CD4-positive, alpha-beta T cell (primary cell): ENCODE measurements at places on chromosomes 7 and 10. TPM values are rescaled to one million over a fixed set of nuclear protein-coding genes. Genes with fewer than 3 reads are reported as not detected.
A peak's percentile ranks its signal among the peaks of the same experiment; 100 is the strongest.

DNA sequence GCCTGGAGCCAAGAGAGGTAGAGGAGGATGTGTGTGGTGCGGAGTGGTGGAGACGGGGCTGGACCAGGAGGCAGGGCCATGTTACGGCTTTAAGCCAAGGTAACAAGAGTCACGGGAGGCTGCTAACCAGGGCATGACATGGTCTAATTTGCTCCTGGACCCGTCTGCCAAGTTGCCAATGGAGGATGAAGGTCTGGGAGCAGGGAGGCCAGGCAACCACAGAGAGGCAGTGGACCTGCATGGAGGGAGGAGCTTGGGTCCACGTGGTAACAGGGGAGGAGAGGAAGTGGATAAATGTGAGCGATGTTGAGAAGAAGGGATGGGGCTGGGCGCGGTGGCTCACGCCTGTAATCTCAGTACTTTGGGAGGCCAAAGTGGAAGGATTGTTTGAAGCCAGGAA, 31.0 kb downstream of the SRRM3 start:
- no peak for DNase-seq
- H3K27me3 ChIP-seq = peaks cover 42% of the 10 kb centered on the region
- H3K4me1 ChIP-seq = peaks cover 7% of the 10 kb centered on the region
- no peak overlapping the region for H3K27ac ChIP-seq
- H3K4me3 ChIP-seq = no peak overlapping the region
- H3K36me3 ChIP-seq = no peaks in the 10 kb centered on the region

DNA sequence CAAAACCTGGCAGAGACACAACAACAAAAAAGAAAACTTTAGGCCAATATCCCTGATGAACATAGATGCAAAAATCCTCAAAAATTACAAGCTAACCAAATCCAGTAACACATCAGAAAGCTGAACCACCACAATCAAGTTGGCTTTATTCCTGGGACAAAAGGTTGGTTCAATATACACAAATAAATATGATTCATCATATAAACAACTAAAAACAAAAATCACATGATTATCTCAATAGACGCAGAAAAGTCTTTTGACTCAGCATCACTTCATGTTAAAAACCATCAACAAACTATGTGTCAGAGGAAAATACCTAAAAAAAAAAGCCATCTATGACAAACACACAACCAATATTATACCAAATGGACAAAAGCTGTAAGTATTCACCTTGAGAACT, 283.5 kb downstream of the THSD7A start:
- no peaks in the 10 kb centered on the region for H3K4me1 ChIP-seq
- H3K4me3 ChIP-seq = no peak overlapping the region
- DNase-seq = no peak
- H3K27ac ChIP-seq = no peak overlapping the region

GRK5 gene
- 19.2 TPM for total RNA-seq

GRCh38 chr7:45031829-45032228, 31.8 kb downstream of the CCM2 start:
- DNase-seq = no peak
- no peaks in the 10 kb centered on the region for H3K27me3 ChIP-seq
- H3K36me3 ChIP-seq = peaks cover 12% of the 10 kb centered on the region
- H3K4me1 ChIP-seq = peaks cover 83% of the 10 kb centered on the region
- peak overlapping the region; percentile 28 for H3K4me3 ChIP-seq
- peak overlapping the region; percentile 45 for H3K27ac ChIP-seq

PLCE1 gene
- total RNA-seq = not detected

- no peaks in the 10 kb centered on the region for H3K4me1 ChIP-seq
- H3K4me3 ChIP-seq = no peak overlapping the region
- no peak for DNase-seq
- no peaks in the 10 kb centered on the region for H3K27me3 ChIP-seq
These were observed 193.6 kb downstream of the CACNA2D1 start for GRCh38 chr7:82249979-82250378.

SH2D4B gene
- total RNA-seq = 0.31 TPM

DNA sequence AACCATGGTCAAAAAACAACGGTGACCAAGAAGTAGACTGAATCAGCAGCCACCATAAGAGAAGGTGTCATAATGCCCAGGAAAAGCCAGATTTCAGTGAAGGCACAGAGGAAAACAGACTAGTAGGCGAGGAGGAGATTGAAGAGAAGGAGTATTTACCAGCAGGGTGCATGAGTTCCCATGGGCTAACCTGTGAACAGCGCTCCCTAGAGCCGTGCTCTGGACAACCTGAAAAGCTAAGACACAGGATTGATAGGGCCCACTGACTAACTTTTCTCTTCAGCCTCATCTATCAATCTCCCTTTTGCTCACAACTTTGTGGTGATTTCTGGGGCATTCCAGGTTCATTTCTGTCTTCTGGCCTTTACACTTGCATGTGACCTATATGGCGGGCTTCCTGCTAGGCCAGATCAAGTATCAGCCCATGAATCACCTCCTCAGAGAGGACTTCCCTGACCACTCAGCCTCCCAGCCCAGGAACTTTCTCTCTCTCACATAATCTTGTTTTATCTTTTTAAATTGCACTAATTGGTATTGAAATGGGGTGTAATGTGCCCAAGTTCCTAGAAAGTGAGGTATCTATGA, 12.8 kb downstream of the ANKRD22 start:
- no peak overlapping the region for H3K4me3 ChIP-seq
- H3K4me1 ChIP-seq = peaks cover 5% of the 10 kb centered on the region
- H3K27ac ChIP-seq = no peak overlapping the region
- DNase-seq = no peak

DNA sequence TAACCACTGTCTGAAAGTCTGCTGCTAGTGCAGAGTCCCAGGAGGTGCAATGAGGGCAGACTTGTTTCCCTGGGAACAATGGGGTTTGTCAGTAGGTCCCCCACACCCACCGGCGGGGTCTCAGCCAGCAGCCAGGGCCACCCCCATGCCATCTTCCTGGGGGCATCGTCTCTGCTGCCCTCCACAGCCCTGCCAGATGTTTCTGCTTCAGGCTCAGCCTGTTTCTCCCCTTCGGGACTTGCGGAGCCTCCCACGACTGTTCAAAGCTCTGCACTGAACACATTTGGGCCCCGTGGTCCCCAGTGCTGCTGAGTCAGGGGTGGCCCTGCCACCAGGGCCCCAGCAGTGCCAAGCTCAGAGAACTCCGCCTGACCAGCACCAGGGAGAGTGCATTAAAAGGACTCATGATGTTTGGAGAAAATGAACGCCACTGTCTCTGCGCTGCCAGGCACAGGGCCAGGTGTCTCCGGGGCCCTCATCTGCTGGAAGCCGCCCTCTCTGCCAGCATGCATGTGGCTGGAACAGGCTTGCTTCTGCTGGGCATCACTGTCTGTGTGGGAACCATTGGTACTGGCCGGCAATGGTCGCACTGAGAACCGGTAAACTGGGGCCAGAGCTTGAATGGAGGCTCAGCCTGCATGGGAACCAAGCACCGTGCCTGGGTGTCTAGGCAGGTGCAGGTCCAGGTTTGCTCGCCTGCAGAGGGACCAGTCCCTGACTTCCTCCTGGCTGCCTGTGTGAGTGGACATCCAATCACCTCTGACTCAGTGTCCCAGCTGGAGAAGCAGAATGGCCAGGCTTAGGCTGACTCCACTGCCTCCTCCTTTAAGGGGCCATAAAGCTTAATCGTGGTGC, 345.1 kb downstream of the GLRX3 start:
- no peak overlapping the region for H3K27ac ChIP-seq
- no peaks in the 10 kb centered on the region for H3K4me1 ChIP-seq
- no peaks in the 10 kb centered on the region for H3K36me3 ChIP-seq
- no peaks in the 10 kb centered on the region for H3K27me3 ChIP-seq
- H3K4me3 ChIP-seq = no peak overlapping the region

DNA sequence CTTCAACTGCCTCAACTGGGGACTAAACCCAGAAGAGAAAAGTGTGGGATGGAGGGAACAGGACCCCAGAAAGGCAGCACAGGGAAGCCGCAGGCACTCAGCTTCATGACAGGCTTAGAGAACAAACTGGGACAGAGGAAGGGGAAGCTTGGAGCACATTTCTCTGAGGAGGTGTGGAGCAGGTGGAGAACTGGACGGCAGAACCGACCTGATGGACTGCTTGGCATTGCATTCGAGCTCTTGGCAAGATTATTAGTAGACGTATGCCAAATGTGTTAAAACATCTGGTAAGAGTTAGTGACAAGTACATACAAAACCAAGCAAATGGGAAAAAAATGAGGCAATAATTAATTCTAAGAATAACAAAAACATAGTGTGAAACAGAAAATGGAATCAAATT, 335.7 kb downstream of the SFMBT2 start:
- H3K27ac ChIP-seq = no peak overlapping the region
- no peak overlapping the region for H3K4me3 ChIP-seq
- H3K27me3 ChIP-seq = no peaks in the 10 kb centered on the region
- H3K36me3 ChIP-seq = no peaks in the 10 kb centered on the region
- DNase-seq = no peak

- no peaks in the 10 kb centered on the region for H3K27me3 ChIP-seq
- H3K4me3 ChIP-seq = no peak overlapping the region
- no peak overlapping the region for H3K27ac ChIP-seq
- no peak for DNase-seq
These were observed 9.4 kb upstream of the HILPDA start for GRCh38 chr7:128446306-128446705.

DNA sequence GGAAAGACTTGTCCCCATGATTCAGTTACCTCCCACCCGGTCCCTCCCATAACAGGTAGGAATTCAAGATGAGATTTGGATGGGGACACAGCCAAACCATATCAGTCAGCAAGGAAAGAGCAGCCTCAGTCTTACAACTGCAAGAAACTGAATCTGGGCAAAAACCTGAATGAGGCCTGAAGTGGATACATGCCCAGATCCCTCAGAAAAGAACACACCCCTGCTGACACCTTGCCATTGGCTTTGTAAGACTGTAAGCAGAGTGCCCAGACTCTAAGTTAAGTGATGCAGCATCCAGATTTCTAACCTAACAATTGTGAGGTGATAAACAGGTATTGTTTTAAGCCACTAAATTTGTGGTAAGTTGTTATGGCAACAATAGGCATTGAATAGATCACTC, 670.8 kb downstream of the SORCS1 start:
- no peaks in the 10 kb centered on the region for H3K4me1 ChIP-seq
- no peak overlapping the region for H3K27ac ChIP-seq
- no peak for DNase-seq
- H3K4me3 ChIP-seq = no peak overlapping the region

- H3K27me3 ChIP-seq = no peaks in the 10 kb centered on the region
- H3K4me3 ChIP-seq = no peak overlapping the region
- no peaks in the 10 kb centered on the region for H3K4me1 ChIP-seq
- no peaks in the 10 kb centered on the region for H3K36me3 ChIP-seq
- H3K27ac ChIP-seq = no peak overlapping the region
These were observed 476.4 kb downstream of the PTPRN2 start for GRCh38 chr7:158111049-158111751.

- no peak overlapping the region for H3K27ac ChIP-seq
- H3K36me3 ChIP-seq = no peaks in the 10 kb centered on the region
- no peaks in the 10 kb centered on the region for H3K27me3 ChIP-seq
- H3K4me1 ChIP-seq = no peaks in the 10 kb centered on the region
- no peak overlapping the region for H3K4me3 ChIP-seq
These were observed 178.6 kb downstream of the SORCS3 start for GRCh38 chr10:104819731-104820130.

CUZD1 gene
- total RNA-seq = 0.64 TPM

C10orf62 gene
- total RNA-seq = not detected

DNA sequence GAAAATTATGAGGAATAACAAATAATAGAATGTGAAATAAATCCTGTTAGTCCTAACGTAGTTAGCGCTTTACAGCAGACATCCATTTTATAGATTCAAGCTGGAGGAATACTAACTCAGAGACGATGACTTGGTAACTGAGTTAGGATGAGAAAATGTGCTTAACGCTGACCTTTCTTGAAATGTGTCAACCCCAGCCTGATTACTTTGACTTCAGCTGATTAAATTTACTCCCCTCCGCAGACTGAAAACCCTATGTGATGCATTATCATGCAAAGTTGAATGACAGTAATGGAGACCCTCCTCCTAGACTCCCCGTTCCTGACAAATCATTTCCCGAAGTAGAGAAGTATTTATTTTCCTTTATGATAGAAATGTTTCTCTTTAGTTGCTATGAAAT, 54.5 kb downstream of the WDFY4 start:
- H3K36me3 ChIP-seq = no peaks in the 10 kb centered on the region
- H3K4me3 ChIP-seq = no peak overlapping the region
- no peak overlapping the region for H3K27ac ChIP-seq
- no peak for DNase-seq
- H3K27me3 ChIP-seq = no peaks in the 10 kb centered on the region
- H3K4me1 ChIP-seq = no peaks in the 10 kb centered on the region

MUC12 gene
- 0.39 TPM for total RNA-seq

GRM3 gene
- total RNA-seq = not detected

CELF2 gene
- total RNA-seq = 197 TPM

GRCh38 chr10:124721330-124722045, 22.7 kb downstream of the FAM53B start:
- H3K4me3 ChIP-seq = no peak overlapping the region
- peaks cover 15% of the 10 kb centered on the region for H3K36me3 ChIP-seq
- H3K27ac ChIP-seq = peak overlapping the region; percentile 44
- peak; percentile 60 for DNase-seq

MYH16 gene
- total RNA-seq = not detected

DNA sequence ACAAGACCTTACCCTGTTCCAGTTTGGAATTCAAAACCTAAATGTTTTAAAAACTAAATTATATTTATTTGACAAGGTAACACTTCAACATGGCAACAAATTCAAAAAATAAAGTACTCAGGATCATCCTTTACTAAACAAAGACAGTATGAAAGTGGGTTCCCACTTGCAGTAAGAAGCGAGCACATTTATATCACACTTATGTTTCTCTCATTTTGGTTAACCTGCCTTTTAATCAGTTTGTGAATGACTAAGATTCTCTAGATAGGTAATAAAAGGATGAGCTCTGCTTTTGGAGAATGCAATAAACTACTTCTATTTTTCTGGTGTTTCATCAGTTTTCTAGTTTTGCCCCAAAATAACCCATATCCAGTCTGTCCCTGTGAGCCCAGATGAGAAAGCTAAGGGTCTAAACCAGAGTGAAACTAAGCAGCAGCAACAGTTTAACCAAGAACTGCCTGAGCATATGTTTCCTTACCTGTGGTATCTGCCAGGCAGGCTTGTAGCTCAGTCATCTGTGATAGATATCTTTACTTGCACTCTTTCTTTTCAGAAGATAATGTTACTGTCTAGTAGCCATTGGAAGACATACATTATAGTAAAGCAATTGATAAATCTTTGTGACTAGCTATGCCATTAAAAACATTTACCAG, 64.1 kb downstream of the ABLIM1 start:
- no peak overlapping the region for H3K4me3 ChIP-seq
- no peaks in the 10 kb centered on the region for H3K4me1 ChIP-seq
- H3K36me3 ChIP-seq = no peaks in the 10 kb centered on the region
- no peak overlapping the region for H3K27ac ChIP-seq
- H3K27me3 ChIP-seq = peaks cover 7% of the 10 kb centered on the region

DNA sequence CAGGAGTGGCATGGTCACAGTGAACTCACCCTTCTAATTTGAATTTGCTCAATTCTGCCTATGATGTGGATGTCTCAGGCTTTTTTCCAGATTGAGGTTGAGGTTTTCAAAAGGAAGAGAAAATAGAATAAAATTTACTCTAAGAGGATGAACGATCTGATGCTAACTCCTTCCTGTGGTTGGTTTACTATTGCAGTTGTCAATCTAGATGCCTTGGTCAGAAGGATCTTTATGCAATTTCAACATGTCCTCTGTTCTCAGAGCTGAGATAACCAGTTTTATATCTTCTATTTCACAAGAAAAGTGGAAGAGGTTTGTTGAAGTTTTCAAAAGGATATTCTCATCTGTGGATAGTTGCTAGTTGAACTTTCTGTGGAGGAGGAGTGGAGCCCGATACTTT, 150.7 kb upstream of the WDR11 start:
- no peak for DNase-seq
- H3K27me3 ChIP-seq = no peaks in the 10 kb centered on the region
- no peaks in the 10 kb centered on the region for H3K36me3 ChIP-seq
- no peak overlapping the region for H3K27ac ChIP-seq
- no peak overlapping the region for H3K4me3 ChIP-seq
- H3K4me1 ChIP-seq = no peaks in the 10 kb centered on the region

CALHM1 gene
- not detected for total RNA-seq
